ELF-1 (cell line): ENCODE measurements at places on chromosomes 2 and 18.

- DNase-seq, result no peak
Measured at GRCh38 chr2:82857967-82858366, 1601.1 kb downstream of the SUCLG1 start.

- DNase-seq, result no peak
Measured at GRCh38 chr2:46086578-46087070, 210.6 kb upstream of the EPAS1 start.

DNA sequence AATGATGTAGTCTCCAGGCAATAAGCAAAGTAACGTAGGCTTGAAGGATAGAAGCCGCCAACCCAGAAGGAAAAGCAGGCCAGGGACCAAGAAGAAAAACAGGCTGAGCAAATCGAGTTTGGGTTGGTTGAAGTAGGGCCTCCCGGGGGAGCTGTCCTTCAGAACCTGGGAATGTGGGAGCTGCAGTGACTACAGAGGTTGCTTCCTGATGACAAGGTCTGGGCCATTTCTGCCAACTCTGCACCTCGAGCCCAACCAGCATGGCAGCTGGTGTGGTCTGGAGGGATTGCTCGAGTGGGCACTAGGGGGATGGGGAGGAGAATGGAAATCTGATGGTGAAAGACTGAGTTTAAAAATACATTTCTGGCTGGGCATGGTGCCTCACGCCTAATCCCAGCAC is 14.1 kb downstream of the ACMSD start:
- peak; percentile 83 for DNase-seq

DNA sequence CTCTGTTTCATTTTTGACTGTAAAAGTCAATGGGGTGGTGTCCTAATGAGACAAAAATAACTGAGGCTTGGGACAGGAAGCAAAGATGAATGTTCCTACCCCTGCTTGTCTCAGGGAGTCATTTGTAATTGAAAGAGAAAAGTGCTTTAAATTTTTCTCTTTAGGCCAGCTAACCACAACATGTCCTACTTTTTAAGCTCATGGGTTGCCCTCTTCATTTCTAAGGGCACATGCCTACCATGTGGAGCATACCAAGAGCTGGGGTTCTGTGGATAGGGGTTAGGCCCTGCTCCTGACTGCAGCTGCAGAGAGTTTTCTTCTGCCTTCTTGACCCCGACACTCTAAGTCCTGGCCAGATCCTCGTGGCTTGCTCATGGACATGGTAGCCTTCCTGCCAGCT is 96.8 kb upstream of the ARL4C start:
- no peak for DNase-seq

DNA sequence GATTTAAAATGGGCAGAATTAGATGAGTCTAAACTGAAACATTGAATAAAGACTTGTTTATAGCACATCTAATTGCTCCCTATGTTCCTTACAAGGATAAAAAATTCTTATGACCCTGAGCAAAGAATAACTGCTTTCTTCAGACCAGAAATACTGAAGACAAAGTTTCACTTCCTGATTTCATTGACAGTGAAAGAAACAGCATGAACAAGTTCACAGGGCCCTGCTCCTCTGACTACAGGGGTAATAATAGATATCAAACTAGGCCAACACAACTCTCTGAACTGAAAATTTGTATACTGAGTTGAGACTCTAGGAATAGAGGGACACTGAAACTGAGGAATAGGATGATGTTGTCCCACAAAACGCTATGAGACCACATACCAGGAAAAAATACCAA is 1383.3 kb upstream of the CDH2 start:
- DNase-seq, result no peak

DNA sequence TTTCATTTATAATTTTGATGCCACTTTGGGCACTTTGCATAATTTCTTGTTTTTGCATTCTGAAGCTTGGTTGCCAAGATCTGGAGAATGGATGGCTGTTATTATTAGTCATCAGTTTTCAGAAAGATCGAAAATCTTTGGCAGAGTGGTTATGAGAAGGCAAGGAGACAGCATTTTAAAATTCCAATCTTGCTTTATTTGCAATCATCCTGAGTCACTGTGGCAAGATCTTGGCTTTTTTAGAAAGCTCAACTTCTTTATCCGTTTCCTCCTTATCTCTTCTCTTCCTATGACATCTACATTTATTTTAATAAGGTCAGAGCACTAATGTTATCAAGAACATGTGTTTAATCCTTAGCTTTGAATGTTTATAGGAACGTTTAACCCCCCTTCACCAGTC is 31.1 kb upstream of the EIF2AK3 start:
- no peak for DNase-seq

- DNase-seq, result no peak
Measured at GRCh38 chr18:69208545-69208944, 192.1 kb upstream of the DOK6 start.
